ENCODE measurements at places on chromosomes 11 and 22.

DNA sequence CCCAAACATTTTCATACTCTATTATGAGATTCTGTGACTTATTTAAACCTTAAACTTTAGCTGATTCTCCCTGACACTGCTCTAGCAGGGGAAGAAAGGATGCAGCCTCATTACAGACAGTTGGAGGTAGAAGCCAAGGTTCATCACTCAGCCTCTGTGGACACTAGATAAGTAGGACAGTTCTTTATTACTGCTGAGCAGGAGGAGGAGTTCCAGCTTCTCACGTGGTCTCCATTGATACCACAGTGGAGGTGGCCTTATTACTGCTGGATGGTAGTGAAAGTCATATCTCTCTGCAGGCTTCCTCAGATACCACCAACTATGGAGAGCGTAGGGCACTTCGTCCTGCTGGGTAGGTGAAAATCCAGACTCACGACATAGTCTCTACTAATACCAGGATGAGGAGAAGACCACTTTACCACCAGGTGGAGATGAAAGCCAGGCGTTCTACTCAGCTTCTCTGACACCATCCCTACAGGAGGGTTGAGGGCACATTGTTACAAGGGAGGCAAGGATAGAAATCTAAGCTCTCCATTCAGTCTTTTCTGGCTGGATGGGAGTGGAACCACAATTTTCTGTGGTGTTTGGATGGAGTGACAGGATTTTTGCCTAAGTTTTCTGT lies 13.1 kb upstream of the ANGPTL5 start:
- no peak for DNase-seq

DNA sequence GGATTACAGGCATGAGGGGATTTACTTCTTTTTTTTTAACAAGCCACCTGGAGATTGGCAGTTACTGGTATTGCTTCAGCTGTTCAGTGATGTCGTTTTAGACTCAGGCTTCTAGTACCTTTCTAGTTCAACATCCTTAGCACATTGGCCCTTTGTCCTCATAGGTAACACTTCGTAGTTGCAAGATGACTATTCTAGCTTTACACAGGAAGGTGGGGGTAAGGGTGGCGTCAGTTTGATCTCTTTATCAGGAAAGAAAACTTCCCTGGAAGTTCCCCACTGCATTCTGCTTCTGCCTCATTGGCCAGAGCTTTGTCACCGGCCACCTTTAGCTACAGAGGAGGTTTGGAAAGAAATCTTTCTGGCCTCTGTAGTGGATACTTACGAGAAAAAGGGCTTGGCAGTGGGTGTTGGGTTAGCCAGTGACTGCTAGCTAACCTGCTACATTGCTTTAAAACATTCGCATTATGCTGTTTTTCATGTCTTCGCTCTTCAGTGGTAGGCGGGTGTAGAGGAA lies 40.7 kb downstream of the SFI1 start:
- DNase-seq: no peak

DNA sequence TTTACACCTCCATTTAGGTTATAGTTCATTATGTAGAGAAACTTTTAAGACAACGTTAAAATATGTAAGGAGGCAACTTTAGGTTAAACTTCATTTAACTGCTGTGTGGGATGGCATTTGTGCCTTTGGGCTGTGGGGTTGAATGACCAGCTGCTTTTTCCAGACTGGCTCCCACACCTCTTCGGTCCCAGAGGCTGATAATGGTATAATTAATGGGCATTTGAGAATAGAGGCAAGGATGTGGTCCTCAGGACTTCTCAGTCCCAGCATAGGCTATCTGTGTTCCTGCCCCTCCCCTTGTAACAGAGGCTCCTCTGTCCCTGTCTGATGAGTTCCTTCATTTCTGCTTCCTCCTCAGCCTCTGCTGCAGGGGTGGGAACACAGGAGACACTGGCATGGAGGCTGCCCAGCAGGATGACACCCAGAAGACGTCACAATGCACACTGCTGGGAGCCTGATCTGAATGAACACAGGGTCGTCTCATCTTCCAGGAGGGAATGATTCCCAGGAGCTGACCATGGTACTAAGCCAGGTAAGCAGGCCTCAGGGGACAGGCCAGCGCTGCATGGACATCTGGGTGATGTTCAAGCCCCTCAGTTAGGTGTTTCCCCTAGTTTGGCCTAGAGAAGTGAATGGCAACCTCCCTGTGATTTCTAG lies 17.1 kb upstream of the GNAZ start:
- no peak for DNase-seq

DNA sequence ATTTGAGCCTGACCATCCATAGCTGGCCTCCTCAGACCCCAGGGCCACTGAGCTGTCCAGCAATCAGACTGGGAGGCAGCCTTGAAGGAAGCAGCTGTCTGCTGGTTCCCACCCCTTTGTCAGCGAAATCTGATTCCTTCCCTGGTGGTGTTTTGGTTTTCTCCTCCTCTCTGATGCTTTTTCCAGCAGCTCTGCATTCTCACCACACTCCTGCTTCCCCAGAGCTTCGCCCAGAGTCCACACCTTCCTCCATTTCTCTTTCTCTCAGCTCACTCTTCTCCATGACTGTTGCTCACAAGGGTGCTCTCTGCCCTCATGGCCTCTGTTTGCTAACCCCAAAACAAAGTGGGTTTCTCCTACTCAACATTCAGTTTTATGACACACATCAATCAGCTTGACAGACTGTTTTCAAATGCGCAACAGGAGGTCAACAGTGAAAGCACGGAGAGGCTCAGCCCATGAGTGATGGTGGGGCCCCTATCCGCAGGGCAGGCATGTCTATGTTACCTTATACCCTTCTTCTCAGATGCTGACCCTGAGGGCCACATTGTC lies 130.6 kb upstream of the MTNR1B start:
- no peak for DNase-seq

DNA sequence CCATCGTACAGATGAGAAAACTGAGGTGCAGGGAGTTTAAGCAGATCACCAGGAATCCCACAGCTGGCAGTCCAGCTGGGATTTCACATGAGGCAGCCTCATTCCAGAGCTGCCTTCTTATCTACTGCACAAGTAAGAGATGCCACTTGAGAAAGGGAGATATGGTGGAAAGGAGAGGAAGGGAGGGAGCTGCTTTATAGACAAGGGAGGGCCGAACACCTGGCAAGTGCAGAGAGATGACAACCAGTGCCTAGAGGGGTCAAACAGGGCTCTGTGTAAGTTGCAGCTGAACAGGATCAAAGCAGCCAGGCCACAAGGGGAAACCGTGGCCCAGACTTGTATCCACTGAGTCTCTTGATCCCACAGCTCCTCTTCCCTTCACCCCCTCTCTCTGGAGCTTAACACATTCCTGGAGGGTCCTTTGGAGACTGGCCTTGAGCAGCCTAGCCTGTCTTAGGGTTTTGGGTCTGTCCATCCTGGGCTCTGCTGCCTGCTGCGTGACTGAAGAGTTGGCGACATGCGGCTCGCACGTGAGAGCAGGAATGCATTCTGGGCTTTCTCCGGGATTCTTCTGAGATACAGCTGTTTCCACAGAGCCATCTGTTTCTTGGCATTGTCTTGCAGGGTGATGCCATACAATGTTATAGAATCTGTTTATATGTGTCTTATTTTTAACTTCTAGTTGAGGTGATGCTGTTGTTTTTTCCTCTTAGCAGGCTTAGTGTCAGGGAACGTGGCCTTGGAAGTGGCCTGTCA lies 268.5 kb upstream of the SYN3 start:
- no peak for DNase-seq

DNA sequence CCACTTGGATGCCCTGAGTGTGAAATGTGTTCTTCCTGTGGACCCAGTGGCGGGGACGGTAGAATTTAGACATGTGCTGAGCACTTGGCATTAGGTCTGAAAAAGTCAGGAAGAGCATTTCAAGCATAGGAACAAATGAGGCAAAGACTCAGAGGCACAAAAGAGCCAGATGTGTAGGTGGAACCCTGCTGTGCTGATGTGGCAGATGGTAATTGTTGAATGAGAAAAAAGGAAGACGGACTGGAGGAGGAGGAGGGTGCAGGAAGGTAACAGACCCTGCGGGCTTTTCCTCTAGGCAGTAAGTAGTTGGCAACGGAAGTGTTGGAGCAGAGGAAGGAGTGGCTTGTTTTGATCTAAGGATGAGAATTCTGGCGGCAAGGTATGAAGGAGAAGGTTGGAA lies 985.8 kb downstream of the TBC1D22A start:
- no peak for DNase-seq

DNA sequence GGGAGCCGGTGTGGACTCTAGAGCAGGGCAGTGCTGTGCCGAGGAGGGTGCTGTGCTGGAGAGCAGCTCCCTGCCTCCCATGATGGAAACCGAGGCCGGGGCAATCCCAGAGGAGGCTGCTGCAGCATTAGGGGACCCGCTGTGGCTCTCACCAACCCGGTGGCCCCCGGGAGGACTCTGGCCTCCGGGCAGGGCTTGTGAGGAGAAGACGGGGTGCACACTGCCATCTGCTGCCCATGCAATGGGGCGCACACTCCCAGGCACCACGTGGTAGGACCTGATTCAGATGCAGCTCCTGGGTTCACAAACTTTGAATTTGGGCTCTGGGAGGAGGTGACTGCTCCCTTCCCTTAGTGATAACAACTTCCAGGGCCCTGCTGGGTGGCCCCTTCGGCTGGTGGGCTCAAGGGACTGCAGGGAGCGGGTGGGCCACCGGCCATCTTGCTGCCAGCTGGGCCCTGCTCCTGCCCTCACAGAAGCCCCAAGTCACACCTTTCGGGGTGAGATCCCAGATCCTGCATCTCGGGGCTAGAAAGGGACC lies 93.8 kb upstream of the FGF3 start:
- DNase-seq: no peak

DNA sequence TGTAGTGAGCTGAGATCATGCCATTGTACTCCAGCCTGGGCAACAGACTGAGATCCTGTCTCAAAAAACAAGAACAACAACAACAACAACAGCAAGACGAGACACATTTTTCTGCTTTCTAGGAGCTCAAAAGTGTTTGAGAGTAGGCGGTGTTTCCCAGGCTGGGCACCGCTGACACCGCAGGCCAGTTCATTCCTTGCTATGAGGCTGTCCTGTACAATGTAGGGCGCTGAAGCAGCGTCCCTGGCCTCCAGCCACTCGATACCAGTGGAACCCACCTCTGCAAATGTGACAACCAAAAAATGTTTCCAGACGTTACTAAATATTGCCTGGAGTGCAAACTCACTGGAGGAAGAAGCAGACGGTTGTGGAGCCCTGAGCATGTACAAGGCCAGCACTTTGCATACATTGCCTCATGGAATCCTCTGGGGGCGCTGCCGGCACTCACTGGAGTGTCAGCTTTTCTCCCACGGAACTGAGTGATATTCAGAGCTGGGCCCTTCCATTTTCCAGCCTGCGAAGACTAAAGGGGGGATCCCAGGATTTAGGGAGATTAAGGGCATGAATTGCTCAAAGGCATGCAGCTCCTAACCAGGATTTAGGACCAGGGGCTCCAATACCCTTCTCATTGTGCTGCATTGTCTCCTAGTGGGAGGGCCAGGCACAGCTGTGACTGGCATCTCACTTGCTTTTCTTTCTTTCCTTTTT lies 5.8 kb upstream of the MIEF1 start:
- DNase-seq: peak; percentile 17

DNA sequence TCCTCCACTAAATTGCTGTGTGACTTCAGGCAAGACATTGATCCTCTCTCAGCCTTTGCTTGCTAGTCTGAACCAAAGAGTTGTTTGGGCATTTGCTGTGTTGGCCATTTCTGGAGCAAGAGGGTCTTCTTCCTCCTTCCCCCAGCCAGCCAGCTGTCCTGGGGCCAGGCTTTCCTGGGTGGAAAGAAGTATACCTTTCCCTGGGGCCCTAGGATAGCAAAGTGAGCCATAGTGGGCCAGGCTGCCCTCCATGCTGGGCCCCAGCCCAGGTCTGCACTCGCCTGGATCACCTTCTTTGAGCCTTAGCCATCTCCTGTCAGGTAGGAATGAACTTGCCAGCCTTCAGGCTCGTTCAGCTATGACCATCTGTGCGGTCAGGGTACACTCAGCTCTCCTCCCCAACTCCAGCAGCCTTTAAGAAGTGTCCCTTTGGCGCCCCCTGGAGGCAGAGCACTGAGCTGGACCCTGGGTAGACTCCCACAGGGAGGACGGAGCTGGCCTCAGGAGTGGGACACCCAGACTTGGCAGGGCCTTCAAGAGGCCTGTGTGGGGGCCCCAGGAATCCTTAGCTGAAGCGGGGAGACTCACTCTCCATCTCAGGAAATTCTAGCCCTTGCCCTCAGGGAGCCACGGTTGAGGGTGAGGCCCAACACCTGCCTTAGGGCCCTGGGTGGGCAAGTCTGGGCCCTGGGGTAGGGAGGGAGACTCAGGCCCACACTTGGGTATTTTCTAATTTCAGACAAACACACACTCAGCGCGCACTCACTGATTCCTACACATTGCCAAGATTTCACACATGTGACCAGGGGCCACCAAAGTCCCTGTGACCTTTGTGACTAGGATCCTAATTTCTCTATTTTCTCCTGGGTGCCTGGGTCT lies 35.6 kb upstream of the TPBGL start:
- peak; percentile 57 for DNase-seq

DNA sequence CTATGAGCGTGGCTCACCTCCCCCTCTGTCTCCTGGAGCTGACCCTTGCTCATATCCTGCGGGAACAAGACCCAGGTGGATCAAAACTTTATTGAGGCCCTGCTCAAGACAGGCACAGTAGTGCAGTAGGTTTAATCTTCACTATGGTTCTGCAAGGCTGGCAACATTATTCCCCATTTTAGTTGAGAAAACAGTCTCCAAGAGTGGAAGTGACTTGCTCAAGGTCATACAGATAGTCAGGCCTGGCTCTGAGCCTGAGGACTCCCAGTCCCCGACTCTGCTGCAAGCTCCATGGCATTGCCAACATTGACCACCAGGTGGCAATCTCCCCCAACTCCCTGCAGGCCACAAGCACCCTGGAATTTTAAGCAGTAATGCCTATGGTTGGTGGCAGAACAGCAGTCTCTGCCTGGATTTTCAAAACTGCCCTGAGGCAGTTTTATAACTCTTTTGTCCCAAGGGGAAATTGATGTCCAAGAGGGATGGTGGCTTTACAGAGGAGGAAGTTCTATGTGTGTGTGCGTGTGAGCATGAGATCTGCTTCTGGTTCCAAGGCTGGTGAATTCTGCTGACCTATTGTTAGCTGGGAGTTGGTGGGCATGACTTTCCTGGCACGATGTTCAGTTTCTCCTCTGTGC lies 34.1 kb downstream of the NEU3 start:
- peak; percentile 72 for DNase-seq

GRCh38 chr11:124897674-124898262 lies at the start of gene ROBO4:
TSS of gene ROBO4 (minus strand) at chr11:124897865. CDS start at chr11:124897795, 70 bp downstream.
- DNase-seq: no peak

GRCh38 chr11:77568916-77569675 lies 20.7 kb upstream of the AQP11 start:
- DNase-seq: no peak

- DNase-seq: no peak
Observed at GRCh38 chr11:117618302-117618981, 178.6 kb downstream of the DSCAML1 start.

Measured in T-cell (primary cell).